ENCODE measurements at places on chromosomes 16 and 17. TPM values are rescaled to one million over a fixed set of nuclear protein-coding genes. Genes with fewer than 3 reads are reported as not detected.

Gene GRAPL
- total RNA-seq, result 2.9 TPM

Gene KAT2A
- 136 TPM for total RNA-seq

Gene RNF227
- 17.3 TPM for total RNA-seq

Gene ZNF205
- total RNA-seq, result 11.8 TPM

Gene CD300A
- 1.6 TPM for total RNA-seq

Gene CCDC40
- total RNA-seq, result 12.4 TPM

Gene KRTAP17-1
- total RNA-seq, result not detected

Gene TPSB2
- total RNA-seq, result 0.78 TPM

Gene GPS2
- 74.3 TPM for total RNA-seq

Gene PERCC1
- total RNA-seq, result not detected

Gene CA10
- total RNA-seq, result not detected

Gene ASGR1
- 2.7 TPM for total RNA-seq

Gene CD300LG
- total RNA-seq, result 3.2 TPM

Gene DPEP3
- not detected for total RNA-seq

Gene HNF1B
- total RNA-seq, result not detected

Gene TMED6
- total RNA-seq, result 0.28 TPM

Gene ASIC2
- 0.29 TPM for total RNA-seq

Gene OVCA2
- 67.8 TPM for total RNA-seq

Gene TBC1D3E
- 0.15 TPM for total RNA-seq

Measured in adrenal gland (tissue), 19 donors.